ENCODE measurements at places on chromosomes 13 and 19.

DNA sequence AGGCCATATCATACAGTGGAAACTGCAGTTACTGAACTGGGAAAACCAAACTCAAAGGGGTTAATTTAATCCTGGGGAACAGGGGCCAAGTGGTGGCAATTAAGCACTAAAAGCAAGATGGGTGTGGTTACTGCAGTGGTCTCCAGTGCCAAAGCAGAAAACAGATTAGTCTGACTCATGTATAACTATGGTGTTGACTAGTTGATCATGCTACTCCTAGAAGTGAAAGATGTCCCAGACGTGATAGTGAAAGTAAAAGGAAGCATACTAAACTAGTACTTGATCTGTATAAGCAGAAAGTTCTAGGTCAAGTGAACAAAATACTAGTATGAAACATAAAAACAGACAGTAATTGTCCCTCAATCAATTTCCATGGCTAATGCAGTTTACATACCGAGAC lies 360.0 kb upstream of the SLITRK5 start:
- peak; percentile 30 for DNase-seq

- no peak for DNase-seq
Observed at GRCh38 chr13:42396501-42396900, 124.5 kb downstream of the AKAP11 start.

DNA sequence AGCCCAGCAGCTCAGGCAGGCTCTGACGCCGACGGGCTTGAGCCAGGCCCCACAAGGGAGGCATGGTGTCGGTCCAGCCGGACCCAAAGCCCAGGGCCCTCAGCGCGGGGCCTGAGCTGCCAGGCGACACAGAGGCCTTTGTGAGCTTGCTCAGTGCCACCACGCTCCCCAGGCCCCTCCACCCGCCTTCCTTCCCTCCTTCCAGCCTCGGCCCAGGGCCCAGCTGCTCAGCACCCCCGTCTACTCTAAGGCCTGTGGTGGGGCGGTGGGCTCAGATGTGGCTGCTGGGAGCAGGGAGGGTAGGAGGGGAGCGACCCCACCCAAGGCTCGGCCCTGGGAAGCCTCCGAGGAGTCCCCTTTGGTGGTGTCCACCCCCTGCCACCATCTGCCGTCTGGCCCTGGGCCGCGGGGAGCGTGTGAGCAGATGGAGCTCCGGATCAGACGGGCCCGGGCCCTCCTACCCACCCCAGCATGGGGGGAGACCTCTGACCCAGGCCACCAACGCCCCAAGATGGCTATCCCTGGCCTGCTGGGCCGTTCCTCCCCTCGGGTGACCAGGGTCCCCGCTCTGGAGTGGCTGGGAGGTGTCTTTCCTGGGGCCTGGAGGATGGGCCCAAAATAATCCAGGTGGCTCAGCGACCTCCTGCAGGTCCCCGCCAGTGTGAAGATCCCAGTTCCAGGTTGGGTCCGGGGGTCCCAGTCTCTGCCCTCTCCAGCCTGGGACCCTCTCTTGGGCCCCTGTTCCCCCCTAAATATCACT lies 7.8 kb downstream of the ZBTB7A start:
- DNase-seq, result no peak

DNA sequence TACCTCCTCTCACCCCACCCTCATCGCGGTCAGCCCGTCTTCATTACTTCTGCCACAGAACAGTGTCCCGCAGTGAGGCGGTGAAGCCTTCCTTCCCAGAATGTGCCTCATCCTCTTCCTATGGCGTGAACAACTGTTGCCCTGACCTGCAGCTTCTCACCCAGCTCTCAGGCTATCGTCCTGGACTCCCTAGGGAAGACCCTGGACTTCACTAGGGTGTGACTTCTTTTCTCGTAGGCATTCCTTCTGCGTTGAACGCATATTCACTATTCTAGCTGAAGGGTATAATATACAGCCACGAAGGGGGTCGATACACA lies 982 bp downstream of the ZNF865 start:
- DNase-seq, result no peak

DNA sequence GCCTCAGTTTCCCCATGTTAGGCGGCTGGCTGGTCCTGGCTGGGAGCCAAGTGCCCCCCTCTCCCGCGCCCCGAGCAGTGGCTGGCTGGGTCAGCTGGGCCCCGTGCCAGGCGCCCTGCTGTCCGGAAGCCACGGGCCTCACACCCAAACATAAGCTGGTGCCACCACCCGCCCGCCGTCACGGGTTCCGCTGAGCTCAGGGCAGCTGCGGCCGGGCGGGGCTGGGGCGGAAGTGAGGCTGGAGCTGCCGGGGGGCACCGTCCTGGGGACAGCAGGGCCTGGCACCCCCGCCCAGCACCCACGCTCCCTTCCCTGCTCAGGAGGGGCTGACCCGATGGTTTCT lies 19.3 kb downstream of the HCN2 start:
- peak; percentile 85 for DNase-seq

DNA sequence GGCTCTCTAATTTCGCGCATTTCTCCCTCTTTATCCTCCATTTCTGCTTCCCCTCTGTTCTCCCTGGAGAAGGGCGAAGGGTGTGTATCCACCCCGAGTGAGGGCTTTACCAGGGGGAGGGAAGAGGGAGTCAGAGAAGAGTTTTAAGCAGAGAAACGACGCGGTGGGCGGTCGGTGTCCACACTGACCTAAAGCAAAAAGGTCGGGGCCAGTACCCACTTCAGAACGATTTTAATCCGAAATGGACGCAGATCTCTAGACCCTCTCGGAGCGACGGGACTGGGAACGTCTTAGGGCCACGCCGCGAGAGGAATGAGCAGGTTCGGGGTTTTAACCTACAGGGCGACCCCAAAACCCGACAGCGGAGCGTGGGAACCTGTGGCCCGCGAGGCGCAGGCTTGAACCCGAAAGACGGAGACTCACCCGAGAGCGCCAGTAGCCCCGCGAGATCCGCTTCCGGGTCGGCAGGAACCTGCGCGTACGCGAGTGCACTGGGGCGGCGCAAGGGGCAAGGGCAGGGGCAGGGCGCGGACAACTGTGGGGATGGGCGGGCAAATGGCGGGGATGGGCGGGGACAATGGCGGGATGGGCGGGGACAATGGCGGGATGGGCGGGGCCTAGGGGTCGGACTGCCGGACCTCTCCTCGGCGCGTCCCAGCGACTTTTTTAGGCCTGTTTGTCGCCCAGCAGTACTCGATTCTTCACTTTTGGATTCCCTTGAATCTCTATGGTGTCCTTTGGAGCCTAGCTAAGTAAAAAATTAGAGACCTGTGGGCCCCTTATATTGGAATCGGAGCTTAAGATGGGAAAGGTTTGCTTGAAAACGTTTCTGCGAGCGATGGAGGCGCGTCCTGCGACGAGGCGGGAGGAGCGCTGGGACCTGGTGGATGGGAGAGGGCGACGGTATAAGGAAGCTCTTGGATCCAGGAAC lies at the start of gene ZNF677:
TSS of gene ZNF677 (minus strand) at position 463 of the 931 bp plus-strand sequence. CDS start 3,323 bp downstream, outside the sequence.
- peak; percentile 19 for DNase-seq

Data from A172 (cell line).